ENCODE measurements at places on chromosomes 11 and 22.

DNA sequence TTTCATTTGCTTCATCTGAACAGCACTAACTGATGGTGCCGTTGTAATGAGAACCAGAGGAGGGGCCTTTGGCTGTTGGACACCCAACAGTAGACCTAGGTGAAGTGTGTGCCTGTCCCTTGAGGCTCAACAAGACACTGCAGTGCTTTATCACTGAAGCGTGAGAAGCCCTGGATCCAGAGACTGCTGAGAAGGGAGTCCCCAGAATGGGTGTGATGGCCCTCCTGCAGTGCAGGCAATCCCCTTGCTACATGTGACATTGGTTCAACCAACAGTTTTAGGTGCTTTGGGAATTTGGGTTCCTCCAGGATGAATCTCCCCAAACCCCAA lies 125.6 kb downstream of the BRD1 start:
- no peak for DNase-seq

DNA sequence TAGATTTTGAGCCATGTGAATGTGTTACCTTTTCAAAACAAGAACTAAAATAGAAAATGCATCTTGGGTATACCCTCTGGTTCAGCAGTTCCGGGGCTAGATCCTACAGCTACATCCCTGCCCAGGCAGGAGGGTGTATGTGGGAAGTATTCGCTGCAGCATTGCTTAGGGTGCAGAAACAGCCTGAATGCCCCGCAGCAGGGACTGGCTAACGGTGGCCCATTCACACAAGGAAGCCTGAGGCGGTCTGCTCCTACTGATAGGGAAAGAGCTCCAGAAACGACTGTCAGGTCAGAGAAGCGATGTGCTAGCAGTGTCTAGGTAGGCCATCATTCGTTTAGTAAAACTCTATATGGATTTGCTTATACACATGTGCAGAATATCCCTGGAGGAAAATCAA lies 9.9 kb upstream of the RASL10A start:
- DNase-seq: no peak

DNA sequence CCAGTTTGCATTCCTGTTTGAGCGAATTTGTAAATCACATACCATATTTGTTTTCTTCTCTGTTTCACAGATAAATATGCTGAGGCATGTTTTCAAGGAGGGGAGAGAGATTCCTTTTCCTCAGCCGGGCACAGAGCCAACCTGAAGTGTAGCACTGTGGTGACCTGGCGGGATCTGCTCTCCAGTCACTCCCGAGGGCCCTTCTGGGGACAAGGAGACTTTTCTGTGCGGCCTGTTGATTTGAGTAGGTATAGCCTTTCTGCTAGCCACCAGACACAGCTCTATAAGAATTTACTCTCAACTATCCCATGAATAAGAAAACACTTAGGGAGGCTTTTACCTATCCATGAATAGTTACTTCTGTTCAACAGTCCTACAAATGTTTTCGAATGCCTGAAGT lies 63.5 kb upstream of the FDX1 start:
- peak; percentile 36 for DNase-seq

- no peak for DNase-seq
Observed at GRCh38 chr11:117795638-117796455, 1.2 kb downstream of the DSCAML1 start.

DNA sequence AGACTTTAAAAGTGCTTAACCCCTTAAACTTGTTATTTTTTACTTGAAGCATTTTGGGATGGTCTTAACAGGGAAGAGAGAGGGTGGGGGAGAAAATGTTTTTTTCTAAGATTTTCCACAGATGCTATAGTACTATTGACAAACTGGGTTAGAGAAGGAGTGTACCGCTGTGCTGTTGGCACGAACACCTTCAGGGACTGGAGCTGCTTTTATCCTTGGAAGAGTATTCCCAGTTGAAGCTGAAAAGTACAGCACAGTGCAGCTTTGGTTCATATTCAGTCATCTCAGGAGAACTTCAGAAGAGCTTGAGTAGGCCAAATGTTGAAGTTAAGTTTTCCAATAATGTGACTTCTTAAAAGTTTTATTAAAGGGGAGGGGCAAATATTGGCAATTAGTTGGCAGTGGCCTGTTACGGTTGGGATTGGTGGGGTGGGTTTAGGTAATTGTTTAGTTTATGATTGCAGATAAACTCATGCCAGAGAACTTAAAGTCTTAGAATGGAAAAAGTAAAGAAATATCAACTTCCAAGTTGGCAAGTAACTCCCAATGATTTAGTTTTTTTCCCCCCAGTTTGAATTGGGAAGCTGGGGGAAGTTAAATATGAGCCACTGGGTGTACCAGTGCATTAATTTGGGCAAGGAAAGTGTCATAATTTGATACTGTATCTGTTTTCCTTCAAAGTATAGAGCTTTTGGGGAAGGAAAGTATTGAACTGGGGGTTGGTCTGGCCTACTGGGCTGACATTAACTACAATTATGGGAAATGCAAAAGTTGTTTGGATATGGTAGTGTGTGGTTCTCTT lies 2.8 kb downstream of the MALAT1 start:
- DNase-seq: peak; percentile 60

GRCh38 chr11:3944198-3944597 lies 88.7 kb downstream of the STIM1 start:
- DNase-seq: peak; percentile 75

DNA sequence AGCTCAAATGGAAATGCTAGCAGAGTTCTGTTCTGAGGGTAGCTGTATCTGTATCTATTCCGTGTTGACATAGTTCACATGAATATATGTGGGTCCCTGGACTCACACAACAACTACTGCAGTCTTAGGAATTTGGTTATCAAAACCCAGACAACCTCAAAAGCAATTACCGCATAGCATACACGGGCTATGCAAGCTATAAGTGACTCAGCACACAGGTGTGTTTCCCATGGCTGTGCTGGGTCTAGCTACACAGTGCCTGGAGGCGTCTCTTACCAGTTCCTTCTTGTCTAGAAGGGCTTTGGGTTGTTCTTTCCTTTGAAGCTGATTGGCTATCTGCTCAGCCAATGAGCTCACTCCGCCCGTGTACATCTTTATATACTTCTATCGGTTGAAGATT lies 98.2 kb upstream of the BID start:
- no peak for DNase-seq

- DNase-seq: no peak
Observed at GRCh38 chr11:55966391-55966790, 3.4 kb downstream of the OR10AG1 start.

DNA sequence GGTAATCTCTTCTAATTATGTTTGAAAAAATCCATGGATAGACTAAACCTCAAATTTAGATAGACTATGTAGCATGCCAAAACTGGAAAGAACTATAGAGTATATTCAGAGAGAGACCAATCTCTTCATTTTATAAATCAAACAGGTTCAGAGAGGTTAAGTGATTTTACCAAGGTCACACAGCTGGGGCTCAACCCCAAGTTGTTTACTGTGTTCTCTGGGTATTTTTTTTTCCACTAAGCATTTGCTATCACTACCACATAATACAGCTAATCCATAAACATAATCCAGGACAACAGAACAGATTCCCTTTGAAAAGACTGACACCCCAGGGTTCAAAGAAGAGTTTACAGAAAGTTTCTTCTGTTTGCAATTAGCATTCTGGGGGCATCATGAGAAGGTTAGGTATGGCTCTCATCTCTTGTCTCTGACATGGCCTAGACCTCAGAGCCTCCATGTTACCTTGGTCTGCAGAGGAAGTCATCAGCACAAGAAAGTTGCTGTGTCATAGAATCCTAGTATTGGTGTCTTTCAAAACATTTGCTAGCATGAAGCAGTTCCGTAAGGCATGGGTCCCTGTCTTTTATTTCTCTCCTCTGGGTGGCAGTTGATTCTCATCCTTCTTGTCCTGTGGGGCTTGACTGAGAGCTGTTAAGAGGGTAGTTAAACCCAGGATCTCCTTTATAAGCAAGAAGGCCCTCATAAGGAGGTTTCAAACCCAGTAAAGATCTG lies 94.5 kb upstream of the HSD17B12 start:
- no peak for DNase-seq

GRCh38 chr11:76263657-76264056 lies 57.4 kb upstream of the WNT11 start:
- DNase-seq: no peak

DNA sequence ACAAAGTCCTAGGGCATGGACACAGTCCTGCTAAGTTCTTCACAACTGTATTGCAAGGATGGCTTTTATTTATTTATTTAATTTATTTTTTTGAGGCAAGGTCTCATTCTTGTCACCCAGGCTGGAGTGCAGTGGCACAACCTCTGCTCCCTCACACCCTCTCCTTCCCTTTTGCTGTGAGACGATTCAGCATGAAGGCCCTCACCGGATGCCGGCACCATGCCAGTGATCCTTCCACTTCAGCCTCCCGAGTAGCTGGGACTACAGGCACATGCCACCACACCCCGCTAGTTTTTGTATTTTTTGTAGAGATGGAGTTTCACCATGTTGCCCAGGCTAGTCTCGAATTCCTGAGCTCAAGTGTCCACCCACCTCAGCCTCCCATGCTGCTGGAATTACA lies 17.8 kb downstream of the EED start:
- no peak for DNase-seq

GRCh38 chr11:4181782-4182721 lies 87.5 kb downstream of the RRM1 start:
- peak; percentile 17 for DNase-seq

- no peak for DNase-seq
Observed at GRCh38 chr11:61978703-61979661, 11.5 kb upstream of the FTH1 start.

GRCh38 chr11:88531831-88532230 lies 194.3 kb upstream of the CTSC start:
- DNase-seq: peak; percentile 83

- no peak for DNase-seq
Observed at GRCh38 chr11:67271205-67271540, 4.9 kb downstream of the GRK2 start.

DNA sequence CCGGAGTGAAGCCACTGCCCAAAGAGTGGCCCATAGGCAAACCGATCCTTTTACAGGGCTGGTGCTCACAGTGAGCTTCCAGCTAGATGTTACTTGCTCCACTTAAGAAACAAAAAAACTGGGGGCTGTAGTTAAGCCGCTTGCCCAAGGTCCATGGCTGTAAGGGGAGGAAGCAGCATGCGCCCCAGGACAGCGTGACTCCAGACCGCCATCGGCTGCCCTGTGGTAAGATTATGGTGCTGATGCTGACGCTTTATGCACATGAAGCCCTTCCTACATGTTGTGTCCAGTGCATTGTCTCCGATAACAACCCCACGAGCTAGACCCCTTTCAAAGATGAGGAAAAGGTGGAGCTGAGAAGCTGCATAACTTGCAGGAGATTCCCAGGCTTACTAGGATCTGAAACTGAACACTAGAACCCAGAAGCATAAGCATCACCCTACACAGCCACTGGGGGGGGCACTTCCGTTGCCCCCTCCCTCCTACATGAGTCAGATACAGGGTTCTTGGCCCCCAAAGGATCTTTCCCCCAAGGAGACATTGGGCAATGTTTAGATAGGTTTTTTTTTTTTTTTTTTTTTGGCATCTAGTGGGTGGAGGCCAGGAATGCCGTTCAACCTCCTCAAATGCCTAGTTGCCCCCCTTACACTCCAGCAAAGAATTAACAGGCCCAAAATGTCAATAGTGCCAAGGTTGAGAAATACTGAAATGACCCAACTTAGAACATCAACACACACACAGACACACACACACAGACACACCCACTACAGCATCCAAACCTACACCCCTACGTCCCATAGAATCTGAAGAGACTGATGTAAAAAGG lies 53.9 kb downstream of the MN1 start:
- DNase-seq: no peak

DNA sequence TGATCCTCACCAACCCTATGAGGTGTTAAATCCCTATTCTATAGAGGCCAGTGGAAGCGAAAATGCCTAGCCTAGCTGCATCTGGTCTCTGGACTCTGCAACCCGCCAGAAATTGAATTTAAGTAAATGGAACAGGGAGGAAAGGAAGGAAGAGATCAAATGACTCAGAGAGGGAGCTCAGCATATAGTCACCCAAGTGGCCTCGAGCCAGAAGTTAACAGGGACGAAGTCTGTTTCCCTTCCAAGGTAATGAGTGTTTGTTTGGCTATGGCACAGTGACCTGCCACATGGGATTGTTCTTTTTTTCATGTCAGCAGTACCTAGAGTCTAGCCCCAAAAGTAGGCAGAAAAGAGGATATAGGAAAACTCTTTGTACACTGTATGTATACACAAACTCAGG lies 66.3 kb downstream of the PAK1 start:
- DNase-seq: peak; percentile 24

DNA sequence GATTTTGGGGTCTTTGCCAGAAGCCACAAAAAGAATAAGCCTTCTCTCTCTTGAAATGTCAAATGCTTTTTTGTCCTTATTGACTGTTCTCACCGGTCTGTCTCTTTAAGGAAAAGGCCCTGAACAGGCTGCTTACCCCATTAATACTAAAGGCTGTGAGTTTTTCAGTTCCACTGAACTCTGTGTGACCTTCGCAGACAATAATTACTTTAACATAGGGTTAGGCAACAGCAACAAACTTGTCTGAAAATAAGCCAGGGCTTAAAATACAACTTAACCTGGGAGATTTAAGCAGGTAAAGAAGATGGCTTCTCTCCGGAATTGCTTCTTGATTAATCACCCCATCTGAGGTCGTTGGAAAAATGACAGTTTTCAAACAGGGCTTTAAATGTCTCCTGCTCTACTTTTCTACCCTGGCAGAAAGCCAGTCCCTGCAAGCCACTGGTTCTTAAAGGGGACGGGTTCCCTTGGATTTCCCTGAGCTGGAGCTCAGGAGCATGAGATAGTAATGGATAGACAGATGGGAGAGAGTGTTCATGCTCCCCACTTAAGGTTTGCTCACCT lies 69.4 kb downstream of the ARL14EP start:
- peak; percentile 47 for DNase-seq

- DNase-seq: no peak
Observed at GRCh38 chr22:45640291-45640940, 31.2 kb upstream of the ATXN10 start.

- no peak for DNase-seq
Observed at GRCh38 chr11:34415538-34415937, 23.2 kb upstream of the CAT start.

DNA sequence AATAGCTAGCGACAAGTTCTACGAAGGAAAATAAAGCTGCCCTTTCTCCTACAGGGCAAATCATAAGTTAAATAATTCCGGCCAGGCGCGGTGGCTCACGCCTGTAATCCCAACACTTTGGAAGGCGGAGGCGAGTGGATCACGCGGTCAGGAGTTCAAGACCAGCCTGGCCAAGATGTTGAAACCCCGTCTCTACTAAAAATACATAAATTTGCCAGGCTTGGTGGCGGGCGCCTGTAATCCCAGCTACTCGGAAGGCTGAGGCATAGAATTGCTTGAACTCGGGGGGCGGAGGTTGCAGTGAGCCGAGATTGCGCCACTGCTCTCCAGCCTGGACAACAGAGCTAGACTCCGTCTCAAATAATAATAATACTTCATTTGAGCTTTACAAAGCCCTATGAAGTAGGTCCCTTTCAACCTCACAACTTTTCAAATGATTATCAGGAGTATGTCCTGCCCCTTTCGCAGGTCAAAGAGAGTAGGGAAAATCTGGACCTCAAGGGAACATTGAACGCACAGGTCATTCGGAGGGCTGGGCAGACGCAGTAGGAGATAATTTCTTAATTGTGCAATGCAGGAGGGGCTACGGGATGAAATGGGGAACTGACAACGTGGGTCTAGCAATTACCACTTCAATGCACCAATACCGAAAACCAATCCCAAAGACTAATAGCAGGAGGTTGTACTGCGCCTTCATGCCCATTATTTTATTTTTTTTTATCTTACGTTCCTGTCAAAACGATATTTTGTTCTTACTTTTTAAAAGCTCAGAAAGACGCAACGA lies 590 bp downstream of the COMMD9 start:
- DNase-seq: peak; percentile 41

GRCh38 chr11:94150704-94151685 lies 22.4 kb downstream of the PANX1 start:
- DNase-seq: no peak

GRCh38 chr22:46595545-46595944 lies 24.6 kb upstream of the GRAMD4 start:
- DNase-seq: no peak

Data from brain (organoid and tissue), 16 donors.